ENCODE measurements at places on chromosomes 1 and 21.

DNA sequence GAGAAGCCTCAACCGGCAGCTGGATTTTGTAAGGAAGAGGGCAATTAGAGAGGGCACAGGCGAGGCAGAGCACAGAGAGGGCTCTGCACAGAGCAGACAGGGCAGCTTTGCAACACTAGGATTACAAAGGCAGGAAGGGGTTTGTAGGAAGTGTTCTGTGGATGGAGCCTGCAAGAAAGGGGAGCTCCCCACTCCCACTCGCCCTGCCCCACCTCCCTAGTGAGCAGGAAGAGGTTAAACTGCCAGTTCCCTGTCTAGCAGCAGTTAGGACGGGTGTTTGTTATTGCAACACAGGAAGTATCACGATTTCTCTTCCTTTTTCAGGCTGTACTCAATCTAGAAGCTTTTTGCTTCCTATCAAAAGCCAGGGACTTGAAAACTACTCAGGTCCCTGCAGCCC, 63.3 kb upstream of the LRRC8D start:
- DNase-seq: no peak

GRCh38 chr1:33758698-33759097, 105.2 kb upstream of the HMGB4 start:
- DNase-seq: peak; percentile 69

DNA sequence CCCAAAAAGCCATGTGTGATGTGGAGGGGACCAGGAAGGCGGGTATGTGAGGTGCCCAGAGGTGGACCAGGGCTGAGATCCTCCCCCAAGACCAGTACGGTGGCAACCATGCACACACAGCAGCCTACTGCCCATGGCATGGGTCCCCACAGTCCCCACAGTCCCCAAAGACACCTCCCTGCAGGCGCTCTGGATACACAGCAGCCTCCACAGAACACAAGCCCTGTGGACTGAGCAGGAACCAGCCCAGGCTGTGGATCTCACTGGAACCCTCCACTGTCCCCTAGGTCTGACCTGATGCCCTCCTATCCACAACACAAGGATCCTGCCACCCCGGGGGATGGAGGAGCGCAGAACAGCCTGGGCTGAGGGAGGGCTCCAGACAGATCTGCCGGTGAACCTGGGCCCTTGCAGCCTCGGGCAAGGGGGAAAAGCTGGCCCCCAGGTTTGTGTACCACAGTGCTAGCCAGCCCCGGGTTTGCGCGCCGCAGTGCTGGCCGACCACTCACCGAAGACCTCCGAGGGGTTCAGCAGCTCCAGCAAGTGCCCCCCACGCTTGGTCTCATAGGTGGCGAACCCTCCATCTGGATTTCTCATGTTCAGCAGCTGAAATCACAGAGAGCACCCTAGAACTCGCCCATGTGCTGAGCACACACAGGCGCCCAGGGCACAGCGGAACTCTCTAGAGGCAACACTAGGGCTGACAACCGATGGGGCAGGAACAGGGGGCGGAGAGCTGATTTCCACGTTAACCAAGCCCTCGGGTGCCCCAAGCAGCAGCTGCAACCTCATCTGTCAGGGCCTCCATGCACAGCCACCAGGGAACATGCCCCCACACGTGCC, 22.1 kb upstream of the SPATC1L start:
- DNase-seq: no peak

DNA sequence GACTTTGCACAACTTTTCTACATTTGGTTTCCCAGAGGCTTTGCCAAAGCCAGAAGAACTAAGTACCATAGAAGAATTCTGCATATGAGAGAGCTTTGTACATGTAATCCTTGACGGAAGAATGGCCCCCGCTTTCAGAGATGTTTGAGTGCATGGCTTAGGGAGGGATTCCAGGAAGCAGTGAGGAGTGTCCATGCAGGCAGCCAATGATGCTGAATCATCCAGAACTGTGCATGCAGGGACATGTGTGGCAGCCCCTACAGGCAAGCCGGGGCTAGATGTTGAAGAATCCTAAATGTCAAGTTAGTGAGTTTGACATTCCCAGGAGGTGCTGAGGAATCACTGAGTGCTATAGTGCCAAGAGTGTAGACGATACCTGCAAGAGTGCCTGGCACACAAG, 9.9 kb upstream of the HAO2 start:
- DNase-seq: no peak

GRCh38 chr1:36889478-36890226, 144.7 kb downstream of the GRIK3 start:
- no peak for DNase-seq

- no peak for DNase-seq
Measured at GRCh38 chr1:171904778-171905450, 63.6 kb downstream of the DNM3 start.

DNA sequence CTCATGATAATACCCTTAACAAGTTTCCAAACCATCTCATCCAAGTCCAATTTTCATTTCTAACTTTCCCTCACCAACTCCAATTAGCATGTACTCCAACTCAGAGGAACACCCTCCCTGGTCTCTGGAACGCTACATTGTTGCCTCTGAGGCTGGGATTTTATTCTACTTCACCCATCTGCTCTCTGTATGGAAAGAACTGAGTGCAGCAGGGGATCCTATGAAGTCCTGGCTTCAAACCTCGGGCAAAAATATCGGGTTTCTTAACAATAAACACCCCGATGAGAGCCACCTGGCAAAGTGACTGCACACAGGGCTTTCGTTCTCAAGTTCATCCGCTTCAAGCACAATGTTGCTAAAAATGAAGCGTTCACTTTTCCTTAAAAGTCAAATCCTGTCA, 99.6 kb downstream of the CRB1 start:
- DNase-seq: no peak

GRCh38 chr1:230415405-230416132, 10.6 kb downstream of the PGBD5 start:
- no peak for DNase-seq

DNA sequence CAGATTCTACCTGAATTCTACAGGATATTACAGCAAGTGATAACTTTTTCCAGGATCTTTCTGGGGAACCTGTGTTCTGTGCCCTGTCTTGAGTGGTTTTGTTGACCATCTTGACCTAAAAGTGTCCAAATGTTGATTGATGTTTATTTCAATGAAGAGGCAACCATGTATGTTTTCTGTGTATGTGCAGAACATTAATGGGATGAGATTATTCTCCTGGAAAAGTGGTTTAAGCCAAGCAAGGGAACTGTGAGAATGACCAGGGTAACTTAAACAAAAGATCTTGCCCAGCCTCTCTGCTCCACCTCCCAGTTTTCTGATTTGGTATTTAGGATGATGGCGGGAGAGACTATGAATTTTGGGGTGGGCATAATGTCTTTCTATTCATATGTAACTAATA, 1.0 kb upstream of the SAMD13 start:
- DNase-seq: no peak

GRCh38 chr1:203158960-203159665, 16.5 kb downstream of the MYBPH start:
- DNase-seq: no peak

DNA sequence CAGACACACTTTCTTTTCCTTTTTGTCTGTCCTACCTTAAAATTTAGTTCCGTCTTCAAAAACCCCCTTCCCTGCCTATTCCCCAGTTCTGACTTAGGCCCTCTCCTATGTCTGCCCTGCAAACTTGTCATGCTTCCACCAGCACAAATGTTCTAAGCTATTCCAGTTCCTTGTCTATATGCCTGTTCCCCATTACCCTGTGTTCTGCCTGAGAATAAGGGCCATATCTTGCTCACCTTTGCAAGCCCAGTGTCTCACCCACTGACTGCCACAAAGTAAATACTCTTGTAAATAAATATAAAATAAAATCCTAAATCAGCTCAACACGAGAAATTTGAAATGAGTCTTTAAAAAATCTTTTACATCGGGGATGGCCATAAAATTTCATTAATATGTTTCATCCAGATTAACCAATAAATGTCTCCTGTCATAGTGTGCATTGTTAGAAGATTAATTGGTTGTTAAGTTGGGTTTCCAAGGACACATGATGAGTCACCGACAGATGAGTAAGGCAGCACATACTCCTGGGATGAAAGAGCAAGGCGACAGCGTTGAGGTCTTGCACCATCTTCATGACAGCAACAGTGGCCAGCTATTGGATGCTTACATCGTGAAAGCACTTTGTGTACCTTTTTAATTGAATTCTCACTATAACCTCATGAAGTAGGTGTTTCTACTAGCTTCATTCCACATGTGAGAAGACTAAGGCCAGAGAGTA, 92.6 kb upstream of the NGF start:
- peak; percentile 97 for DNase-seq

GRCh38 chr1:100050139-100050538, 80.3 kb downstream of the SLC35A3 start:
- no peak for DNase-seq

GRCh38 chr1:187122566-187122965, 293.8 kb downstream of the PLA2G4A start:
- no peak for DNase-seq

GRCh38 chr1:29719253-29719652, 482.9 kb downstream of the PTPRU start:
- peak; percentile 21 for DNase-seq

DNA sequence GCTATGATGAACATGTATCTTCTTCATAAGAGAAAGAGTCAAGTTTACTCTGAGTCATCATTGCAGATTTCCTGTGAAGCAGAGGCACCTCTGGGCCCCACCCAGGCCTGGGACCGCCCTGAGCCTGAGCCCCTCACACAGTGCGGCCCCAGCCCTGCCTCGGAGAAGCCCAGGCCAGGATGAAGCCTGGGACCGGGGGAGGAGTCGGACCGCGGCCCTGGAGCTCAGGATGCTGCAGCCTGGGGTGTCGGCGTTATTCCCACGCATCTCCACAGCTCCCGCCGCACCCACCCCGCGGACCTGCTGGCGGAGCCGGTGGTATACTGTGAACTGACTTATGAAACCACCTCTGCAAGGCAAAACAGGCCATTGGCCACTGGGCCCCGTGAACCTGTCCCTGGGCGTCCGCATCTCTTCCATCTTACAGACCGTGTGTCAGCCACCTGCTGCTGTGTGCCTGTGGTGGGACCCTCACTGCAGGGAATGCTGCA, 2.4 kb upstream of the COL6A1 start:
- DNase-seq: peak; percentile 77

DNA sequence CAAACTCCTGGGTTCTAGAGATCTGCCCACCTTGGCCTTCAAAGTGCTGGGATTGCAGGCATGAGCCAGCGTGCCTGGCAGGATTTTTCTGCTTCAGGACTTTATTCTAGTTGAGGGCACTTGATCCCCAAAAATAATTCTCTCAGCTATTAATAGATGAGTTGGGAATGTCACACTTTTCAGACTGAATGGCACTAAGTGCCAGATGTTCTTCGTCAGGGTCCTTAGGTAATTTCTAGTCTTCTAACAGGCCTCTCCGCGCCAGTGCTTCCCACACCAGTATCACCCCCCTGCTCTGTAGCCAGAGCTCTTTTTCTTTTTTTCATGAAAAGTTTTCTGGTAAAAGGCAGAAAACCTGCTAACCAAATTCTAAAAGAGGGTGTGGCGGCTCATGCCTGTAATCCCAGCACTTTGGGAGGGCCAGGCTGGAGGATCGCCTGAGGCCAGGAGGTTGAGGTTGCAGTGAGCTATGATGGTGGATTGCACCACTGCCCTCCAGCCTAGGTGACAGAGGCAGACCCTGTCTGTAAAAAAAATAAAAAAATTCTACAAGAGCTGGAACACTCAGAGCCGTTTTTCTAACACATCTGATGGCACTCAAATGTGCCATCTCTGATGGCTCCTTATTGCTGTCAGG, 6.1 kb upstream of the SARS1 start:
- DNase-seq: no peak

GRCh38 chr1:169348383-169349036, 19.1 kb downstream of the NME7 start:
- DNase-seq: peak; percentile 47

DNA sequence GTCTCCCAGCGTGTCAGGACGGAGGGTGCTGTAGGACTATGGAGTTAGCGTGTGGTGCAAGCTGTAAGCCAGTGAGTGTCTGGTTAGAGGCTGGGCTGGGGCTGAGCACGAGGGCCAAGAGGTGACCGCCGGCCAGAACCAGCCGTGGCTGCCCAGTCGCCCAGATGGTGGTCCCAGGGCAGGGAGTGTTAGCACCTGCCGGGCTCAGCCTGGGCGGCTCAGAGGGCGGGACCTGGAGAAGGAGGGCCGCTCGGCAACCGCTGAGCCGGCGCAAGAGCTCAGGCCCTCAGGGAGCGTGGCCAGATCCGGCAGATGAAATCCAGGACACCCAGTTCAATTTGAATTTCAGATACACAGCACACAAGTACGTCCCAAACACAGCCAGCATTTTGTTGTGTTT, 87.9 kb downstream of the PRDM16 start:
- no peak for DNase-seq

DNA sequence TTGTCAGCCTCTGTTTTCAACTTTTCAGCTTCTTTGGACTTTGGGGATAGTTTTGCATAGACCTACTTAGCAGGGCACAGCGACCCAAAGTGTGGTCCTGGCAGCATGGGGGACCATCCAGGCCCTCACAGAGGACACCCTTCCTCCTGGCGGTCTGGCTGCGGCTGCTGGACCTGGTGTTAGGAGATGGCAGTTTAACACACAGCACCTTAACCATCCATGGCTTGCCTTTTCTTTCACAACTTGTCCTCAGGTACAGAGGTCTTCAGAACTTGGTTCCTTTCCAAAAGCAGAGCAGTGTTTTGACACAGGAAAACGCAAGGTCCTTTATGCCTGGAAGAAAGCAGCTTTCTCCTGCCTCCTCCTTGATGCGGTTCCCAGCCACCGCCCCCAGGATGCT, 68.1 kb downstream of the RHOU start:
- no peak for DNase-seq

- DNase-seq: no peak
Measured at GRCh38 chr1:69485616-69486015, 82.1 kb upstream of the LRRC7 start.

DNA sequence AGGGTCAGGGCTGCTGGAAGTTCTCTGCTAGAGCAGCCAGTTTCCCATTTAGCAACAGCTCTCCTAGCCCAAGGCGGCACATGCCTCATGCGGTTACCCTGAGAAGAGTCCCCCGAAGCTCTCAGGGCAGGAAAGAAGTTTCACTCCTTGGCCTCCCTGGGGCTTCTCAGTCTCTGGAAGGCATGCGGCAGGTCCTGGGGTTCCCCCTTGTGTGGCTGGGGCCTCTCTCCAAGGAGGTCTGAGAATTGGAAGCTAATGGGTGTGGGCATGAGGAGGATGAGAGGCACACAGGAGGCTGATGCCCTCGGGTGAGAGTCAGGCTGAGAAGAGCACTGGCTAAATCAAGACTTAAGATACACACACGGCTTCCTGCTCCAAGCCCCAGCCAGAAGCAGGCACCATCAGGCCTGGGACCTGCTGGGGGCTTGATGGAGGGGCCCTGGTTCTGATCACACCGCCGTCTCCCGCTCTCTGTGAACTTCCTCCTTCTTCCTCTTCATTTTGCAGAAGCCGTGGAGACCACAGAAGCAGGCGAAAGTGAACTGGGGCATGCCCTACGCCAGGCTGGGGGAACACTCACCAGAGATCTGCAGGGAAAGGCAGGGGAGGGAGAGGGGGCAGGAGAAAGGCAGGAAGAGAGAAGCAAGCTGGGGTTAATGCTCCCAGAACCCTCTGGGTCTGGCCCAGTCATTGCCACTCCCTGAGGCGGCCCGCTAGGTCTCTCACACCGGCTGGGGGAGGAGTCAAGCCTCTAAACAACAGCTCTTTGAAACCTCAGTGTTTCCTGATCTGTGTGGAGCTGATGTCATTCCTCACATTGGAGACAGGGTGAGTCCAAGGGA, 15.1 kb downstream of the BLACAT1 start:
- DNase-seq: no peak

Measured in fibroblast of skin of back (primary cell).